Prostate gland (tissue), 2 donors: ENCODE measurements at places on chromosomes 3 and 15. TPM values are rescaled to one million over a fixed set of nuclear protein-coding genes. Genes with fewer than 3 reads are reported as not detected.

GRCh38 chr15:69976366-69976994 is 121.2 kb downstream of the TLE3 start:
- H3K4me1 ChIP-seq, result no peaks in the 10 kb centered on the region
- no peaks in the 10 kb centered on the region for H3K27me3 ChIP-seq
- no peak overlapping the region for H3K4me3 ChIP-seq
- no peaks in the 10 kb centered on the region for H3K36me3 ChIP-seq
- peak; percentile 16 for DNase-seq

DNA sequence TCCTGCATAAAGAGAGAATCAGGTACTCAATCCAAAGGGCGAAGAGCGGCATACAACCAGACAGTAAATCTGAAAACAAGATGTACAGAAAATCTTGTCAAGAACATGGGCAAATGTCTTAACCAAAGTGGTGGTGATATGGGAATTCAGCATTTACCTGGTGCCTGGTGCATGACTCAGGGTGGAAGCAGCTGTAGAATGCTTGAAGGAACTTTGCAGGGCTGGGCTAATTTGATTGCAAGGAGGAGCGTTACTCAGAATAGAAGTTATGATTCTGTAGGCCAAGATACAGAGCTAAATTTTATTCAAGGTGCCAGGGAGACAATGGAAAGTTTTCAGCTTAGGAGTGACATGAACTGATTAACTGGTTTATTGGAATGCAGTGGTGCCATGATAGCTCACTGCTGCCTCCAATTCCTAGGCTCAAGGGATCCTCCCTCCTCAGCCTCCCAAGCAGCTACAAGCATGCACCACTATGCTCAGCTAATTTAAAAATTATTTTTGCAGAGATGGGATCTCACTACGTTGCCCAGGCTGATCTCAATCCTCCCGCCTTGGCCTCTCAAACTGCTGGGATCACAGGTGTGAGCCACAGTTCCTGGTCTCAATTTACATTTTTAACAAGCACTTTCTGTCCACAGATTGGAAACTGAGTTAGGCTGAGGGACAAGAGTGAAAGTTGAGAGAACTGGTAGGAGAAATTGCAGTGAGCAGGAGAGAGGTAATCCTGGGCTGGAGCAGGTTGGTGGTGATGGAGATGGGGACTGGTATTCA is 91.5 kb upstream of the TBC1D5 start:
- no peak overlapping the region for H3K27ac ChIP-seq
- no peaks in the 10 kb centered on the region for H3K36me3 ChIP-seq
- no peaks in the 10 kb centered on the region for H3K4me1 ChIP-seq
- DNase-seq, result no peak
- H3K4me3 ChIP-seq, result no peak overlapping the region

GRCh38 chr3:133329626-133330025 is 70.2 kb upstream of the BFSP2 start:
- no peaks in the 10 kb centered on the region for H3K27me3 ChIP-seq
- no peak overlapping the region for H3K27ac ChIP-seq
- no peaks in the 10 kb centered on the region for H3K4me1 ChIP-seq
- H3K4me3 ChIP-seq, result no peak overlapping the region

CCDC50 gene
- 84.7 TPM for total RNA-seq

IMPG2 gene
- total RNA-seq, result 0.28 TPM

DNA sequence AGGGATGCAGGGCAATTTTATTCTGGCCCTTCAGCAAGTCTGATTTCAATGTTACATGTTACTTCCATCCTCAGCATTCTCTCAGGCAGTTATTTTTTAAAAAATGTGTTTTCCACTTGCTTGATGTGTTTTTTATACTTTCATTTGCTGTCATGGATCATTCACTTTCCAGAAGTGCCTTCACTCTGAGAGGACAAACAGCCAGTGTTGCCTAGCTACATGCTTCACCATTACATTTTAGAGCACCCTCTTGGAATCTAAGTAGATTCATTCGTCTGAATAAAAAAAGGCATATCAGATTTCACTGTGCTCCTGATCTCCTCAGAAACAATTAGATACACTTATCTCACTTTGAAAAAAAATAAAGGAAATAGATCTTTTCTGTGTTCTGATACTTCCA is 93.6 kb upstream of the POU1F1 start:
- DNase-seq, result no peak
- H3K36me3 ChIP-seq, result no peaks in the 10 kb centered on the region
- H3K4me3 ChIP-seq, result no peak overlapping the region
- no peak overlapping the region for H3K27ac ChIP-seq
- H3K4me1 ChIP-seq, result no peaks in the 10 kb centered on the region

DNA sequence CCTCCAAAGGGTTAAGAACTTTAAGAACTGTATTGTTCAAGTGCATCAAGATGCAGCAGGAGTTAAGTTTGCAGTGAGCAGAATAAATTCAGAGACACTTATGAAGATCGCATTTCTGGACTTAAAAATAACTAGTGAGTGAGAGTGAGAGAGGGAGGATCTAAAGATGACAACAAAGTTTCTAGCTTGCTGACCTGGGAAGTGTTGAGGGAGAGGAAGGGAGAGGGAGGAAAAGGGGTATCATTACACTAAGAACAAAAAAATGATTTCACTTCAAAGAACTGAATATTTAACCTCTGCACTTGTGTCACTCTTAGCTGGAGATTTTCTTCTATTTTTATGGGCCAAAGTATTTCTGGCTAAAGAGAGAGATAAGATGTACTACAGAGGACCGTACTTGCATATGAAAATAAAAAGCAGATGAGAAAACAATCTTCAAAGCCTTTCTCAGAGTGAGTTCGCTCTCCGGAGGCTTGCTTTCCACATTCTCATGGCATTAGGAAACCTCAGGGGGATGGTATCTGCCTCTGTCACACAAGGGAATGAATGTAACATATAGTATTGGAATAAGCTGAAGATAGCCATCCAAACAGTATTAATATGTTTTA is 91.4 kb upstream of the TJP1 start:
- no peak overlapping the region for H3K27ac ChIP-seq
- H3K27me3 ChIP-seq, result no peaks in the 10 kb centered on the region
- DNase-seq, result no peak

GOLGA8J gene
- not detected for total RNA-seq

DNA sequence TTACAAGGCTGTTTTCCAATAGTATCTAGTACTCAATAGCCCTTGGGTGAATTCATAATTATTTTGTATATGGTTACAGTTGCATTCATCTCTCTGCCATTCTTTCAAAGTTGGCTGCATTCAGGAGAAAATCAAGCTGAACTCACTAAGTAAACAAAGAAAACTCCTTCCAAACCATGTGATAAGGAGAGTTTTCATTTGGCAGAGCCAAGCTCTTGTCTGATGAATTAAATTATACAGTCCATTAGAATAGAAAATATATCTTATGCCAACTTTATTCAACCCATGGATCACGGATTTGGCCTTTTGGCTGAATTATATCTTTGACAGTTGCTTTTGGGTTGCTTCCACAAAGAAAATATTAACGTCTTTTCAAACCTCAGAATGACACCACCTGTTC is 272.3 kb upstream of the ROBO1 start:
- H3K27me3 ChIP-seq, result no peaks in the 10 kb centered on the region
- H3K27ac ChIP-seq, result no peak overlapping the region
- DNase-seq, result no peak
- H3K4me3 ChIP-seq, result no peak overlapping the region
- H3K36me3 ChIP-seq, result no peaks in the 10 kb centered on the region
- no peaks in the 10 kb centered on the region for H3K4me1 ChIP-seq

FEM1B gene
- total RNA-seq, result 50.0 TPM

SPATA12 gene
- total RNA-seq, result 0.28 TPM
